ENCODE measurements at places on chromosomes 1 and 21.

DNA sequence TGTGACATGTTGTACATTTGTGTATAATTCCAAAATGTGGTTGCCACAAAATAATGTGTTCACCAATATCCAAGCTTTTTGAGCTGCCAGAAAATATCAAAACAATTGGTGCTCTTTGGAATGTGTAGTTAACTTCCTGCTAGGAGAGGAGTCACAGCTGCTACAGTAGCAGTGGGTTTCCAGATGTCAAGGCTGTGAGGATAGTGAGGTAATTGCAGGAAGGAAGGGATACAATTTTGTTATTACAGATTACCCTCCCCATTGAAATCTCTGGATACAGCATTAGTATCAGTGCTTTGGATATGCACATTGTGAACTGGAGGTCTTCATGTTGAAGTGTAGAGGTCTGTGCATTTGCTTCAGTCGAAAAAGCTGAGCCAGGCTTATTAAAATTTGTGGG, 253.2 kb downstream of the PTPRC start:
- DNase-seq = no peak

DNA sequence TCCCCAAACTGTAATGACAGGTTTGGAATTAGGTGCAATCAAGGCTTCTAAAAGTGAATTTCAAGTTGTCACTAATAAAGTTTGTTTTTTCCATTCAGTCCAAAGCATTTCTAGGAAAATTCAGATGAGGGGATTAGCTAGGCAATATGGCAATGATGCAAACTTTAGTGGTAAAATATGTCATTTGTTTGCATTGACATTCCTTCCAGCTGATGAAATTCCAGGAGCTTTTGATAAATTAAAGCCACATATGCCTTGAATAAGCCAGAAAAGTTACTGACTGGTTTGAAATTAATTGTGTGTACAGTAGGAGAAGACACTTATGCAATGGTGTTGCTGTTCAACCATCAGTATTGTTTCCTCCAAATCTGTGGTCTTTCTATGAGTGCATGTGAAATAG, 57.8 kb downstream of the MROH9 start:
- no peak for DNase-seq

- no peak for DNase-seq
Observed at GRCh38 chr1:113517983-113518382, 127.7 kb downstream of the MAGI3 start.

GRCh38 chr1:50106095-50106761, 2.5 kb upstream of the ELAVL4 start:
- DNase-seq = no peak

- DNase-seq = no peak
Observed at GRCh38 chr1:32769524-32770220, 47.5 kb downstream of the YARS1 start.

- DNase-seq = no peak
Observed at GRCh38 chr1:50111503-50111902, 2.8 kb downstream of the ELAVL4 start.

DNA sequence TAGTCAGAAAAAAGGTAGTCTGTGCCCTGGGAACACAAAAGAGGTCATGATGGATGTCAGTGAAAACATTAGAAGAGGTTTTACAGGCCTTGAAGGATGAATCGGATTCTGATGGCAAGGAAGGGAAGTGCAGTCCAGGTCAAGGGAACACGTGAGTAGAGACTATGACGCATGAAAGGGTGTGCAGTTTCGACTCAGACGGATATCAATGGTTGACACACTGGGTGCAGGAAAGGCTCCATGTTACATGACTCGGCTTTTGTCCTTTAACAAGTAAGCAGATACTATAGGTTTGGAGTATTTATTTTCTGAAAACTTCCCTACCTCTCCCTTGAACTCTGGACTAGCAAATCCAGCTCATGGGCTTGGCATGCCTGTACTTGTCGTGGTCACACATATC, 55.3 kb downstream of the SEC16B start:
- no peak for DNase-seq

GRCh38 chr1:202615501-202616354, 94.5 kb downstream of the SYT2 start:
- DNase-seq = no peak

GRCh38 chr21:31342348-31342747, 1.7 kb downstream of the TIAM1 start:
- no peak for DNase-seq

- no peak for DNase-seq
Observed at GRCh38 chr1:228497817-228498216, 10.6 kb downstream of the RNF187 start.

GRCh38 chr1:211910913-211911485, 80.4 kb upstream of the LPGAT1 start:
- no peak for DNase-seq

GRCh38 chr1:76083189-76083588, 8.6 kb downstream of the ST6GALNAC3 start:
- no peak for DNase-seq

DNA sequence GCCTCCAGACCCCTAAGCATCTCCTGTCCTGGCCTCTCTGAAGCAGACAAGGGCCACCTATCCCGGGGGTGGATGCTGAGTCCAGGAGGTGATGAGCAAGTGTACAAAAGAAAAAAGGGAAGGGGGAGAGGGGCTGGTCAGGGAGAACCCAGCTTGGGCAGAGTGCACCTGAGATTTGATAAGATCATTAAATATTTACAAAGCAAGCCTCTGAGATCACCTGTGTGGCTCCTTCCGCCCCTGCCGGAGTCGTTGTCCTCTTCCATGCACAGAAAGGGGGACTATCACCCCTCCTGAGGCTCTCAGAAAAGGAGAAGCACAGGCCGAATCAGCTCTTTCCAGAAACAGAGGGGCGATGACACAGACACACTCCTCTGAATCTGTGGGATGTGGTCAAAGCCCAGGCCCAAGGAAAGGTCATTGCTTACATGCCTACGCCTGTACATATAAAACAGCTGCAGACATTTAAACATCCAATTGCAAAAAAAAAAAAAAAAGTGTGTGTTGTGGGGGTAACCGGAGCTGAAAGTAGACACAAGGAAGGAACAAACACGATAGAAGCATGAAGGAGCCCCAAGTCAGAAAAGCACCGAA, 30.9 kb downstream of the PRSS38 start:
- no peak for DNase-seq

DNA sequence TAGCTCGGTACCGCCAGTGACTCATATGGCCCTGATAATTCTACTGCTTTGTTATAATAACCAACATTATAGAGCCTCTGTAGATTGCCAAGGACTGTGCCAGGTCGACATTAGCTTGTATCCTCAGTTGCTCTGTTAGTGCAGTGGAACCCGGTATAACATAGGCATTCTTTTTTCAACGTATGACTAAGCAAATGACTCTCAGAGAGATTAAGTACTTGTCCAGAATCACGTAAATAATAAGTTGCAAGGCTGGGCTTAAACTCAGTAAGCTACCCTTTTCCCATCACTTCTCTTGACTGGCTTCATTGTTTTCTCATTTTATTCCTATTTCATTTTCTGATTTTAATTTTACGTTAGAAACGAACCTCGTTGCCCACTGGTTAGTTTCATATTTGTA, 85.1 kb downstream of the UBE4B start:
- no peak for DNase-seq

DNA sequence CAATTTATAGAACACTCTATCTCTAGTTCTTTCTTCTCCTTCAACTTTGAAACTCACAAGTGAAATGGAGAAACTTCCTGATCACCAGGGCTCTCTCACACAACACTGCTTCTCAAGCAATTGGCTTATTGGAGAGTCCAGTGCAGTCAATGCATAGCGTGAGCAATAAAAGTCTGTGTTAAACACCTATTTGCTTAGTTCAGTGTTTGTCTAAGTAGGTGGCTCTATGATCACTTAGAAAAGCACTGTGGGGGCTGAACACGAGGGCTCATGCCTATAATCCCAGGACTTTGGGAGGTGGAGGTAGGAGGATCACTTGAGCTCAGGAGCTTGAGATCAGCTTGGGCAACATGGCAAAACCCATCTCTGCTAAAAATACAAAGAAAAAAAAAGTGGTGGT, 12.2 kb downstream of the CTSS start:
- DNase-seq = no peak

- no peak for DNase-seq
Observed at GRCh38 chr1:1984560-1985070, 19.0 kb downstream of the CFAP74 start.

DNA sequence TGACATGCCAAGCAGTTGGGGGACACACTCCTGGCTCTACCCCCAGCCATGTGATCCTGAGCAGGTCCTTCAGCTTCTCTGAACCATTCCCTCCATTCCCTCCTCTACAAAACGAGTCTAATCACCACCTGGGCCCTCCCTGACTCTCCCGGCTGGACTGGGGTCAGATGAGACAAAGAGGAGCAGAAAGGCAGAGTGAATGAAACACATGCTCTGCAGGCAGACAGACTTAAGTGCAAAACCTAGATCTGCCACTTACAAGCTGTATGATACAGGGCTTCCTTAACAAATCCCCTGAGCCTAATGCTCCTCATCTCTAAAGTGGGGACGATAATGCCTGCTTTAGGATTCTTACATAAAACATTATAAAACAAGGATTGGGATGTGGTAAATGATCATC, 17.3 kb downstream of the RIMS3 start:
- DNase-seq = no peak

GRCh38 chr1:37653906-37654305, 19.2 kb upstream of the RSPO1 start:
- no peak for DNase-seq

DNA sequence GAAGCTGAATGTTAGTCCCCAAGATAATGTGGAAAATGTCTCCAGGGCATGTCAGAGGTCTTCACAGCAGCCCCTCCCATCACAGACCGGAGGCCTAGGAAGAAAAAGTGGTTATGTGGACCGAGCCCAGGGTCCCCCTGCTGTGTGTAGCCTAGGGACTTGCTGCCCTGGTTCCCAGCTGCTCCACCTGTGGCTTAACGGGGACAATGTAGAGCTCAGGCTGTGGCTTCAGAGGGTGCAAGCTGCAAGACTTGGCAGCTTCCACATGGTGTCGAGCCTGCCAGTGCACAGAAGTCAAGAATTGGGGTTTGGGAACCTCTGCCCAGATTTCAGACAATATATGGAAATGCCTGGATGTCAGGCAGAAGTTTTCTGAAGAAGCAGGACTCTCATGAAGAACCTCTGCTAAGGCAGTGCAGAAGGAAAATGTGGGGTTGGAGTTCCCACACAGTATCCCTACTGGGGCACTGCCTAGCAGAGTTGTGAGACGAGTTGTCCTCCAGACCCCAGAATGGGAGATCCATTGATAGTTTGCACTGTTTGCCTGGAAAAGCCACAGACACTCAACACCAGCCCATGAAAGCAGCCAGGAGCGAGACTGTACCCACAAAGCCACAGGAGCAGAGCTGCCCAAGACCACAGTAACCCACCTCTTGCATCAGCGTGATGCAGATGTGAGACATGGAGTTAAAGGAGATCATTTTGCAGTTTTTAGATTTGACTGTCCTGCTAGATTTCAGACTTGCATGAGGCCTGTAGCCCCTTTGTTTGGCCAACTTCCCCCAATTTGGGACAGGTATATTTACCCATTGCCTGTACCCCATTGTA, 204.9 kb downstream of the MRPL39 start:
- no peak for DNase-seq

DNA sequence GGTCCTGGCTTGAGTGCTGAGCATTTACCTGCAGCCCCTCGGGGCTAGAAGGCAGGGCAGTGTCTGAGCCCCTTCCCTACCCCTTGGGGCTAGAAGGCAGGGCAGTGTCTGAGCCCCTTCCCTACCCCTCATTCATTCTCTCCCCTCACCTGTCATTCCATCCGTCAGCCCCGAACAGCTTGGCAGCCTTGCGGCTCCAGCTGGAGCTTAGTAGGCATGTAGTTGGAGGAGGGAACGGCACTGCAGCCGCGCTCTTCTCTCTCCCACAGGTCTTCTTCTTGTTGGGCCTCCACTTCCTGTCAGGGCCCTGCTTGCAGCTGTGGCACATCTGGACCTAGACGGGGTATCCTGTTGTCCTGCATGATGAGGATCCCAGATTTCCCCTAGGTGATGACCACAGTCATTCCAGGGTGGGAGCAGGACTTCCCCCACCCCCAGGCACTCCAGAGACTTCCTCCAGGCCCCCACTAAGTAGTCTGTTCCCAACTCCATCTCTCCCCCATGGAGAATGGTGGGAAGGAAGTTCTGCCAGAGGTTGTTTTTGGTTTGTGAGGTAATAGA, 22.2 kb downstream of the MAPKAPK2 start:
- DNase-seq = no peak

GRCh38 chr1:210369425-210369824, 40.7 kb downstream of the HHAT start:
- no peak for DNase-seq

DNA sequence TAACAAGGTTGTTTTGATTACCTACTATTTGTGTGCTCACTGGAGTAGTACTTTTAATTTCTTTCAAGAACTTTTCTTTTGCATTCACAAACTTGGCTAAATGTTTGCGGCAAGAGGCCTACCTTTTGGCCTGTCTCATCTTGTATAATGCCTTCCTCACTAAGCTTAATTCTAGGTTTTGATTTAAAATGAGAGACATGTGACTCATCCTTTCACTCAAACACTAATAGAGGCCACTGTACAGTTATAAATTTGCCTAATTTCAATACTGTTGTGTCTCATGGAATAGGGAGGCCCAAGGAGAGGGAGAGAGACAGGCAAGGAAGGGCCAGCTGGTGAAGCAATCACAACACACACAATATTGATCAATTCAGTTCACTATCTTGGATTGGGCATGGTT, 66.1 kb downstream of the ZNF644 start:
- no peak for DNase-seq

GRCh38 chr1:154346276-154346917, 21.1 kb downstream of the ATP8B2 start:
- DNase-seq = no peak

- no peak for DNase-seq
Observed at GRCh38 chr1:10726355-10726754, 70.1 kb downstream of the CASZ1 start.

DNA sequence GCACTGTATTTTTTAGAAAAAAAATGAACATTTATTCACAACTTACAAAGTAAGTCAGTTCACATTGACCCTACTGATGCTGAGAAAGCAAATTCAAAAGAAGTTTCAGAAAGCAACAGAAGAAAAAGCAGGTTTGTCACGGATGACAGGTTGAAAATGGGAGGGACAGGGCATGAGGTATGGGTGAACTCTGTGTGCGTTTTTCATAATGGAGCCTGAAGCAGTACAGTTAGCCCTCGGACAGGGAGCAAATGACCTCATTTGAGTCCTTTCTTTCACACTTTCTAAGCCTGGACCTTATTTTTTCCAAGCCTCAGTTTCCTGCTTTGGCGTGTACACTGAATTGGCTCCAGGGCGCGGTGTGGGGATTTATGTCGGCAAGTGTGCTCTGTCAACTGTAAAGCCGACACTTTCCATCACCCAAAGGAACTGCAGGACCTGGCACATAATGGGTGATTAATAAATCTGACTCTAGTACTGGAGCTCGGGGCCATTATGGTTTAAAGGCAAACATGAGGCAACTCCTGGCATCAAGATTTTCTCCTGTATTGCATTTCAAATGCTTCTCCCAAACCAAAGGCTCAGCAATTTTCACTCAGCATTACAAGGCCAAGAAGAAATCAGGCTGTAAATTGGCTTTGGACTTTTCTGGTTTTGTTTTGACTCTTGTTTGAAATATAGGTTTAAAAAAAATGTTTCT, 345.5 kb upstream of the DUSP10 start:
- no peak for DNase-seq
